Umbilical cord (tissue), 2 donors: ENCODE measurements at places on chromosomes 1 and 21.

DNA sequence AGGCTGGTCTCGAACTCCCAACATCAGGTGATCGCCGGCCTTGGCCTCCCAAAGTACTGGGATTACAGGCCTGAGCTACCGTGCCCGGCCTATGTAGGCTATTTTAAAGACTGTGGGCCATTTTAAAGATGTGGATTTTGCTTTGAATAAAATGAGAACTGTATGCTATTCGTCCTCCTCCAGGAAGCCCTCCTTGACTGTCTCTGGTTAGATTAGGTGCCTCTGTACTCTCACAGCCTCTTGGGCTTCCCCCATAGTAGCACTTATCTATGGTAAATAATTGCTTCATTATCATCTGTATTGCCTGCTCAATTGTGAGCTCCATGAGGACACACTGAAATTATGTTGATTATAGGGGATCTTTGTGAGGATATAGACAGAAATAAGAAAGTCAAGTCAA lies 20.5 kb upstream of the ERI3 start:
- no peak for DNase-seq

DNA sequence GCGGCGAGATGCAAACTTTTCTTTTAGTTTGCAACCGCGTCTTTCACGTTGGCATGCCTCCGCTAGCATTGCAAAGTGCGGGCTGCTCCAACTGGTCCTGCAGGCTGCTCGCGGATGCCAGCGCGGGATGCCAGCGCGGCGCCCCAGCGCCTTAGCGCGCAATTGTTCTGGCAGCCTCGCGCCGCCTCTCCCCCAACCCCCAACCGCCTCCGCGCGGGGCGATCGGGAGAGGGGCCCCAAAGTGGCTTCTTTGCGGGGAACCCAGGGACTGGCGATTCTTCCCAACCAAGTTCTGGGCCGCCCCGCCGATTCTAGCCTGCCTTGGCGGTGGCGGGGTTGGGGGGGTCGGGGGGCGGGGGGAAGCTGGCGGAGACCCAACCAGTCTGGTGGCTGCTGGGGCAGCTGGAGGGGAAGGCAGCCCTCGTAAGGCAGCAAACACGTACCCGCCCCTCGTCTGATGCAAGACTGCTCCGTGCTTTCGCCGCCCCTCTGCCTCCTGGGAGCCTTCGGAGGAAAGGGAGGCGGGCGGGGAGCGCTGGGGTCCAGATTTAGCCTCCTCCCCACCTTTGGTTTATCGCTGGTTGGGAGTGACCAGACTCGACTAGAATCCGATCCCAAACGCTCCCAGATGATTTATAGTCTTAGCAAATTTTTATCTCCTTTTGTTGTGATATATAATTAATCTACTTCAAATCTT lies 756 bp downstream of the PHGDH start:
- peak; percentile 96 for DNase-seq

DNA sequence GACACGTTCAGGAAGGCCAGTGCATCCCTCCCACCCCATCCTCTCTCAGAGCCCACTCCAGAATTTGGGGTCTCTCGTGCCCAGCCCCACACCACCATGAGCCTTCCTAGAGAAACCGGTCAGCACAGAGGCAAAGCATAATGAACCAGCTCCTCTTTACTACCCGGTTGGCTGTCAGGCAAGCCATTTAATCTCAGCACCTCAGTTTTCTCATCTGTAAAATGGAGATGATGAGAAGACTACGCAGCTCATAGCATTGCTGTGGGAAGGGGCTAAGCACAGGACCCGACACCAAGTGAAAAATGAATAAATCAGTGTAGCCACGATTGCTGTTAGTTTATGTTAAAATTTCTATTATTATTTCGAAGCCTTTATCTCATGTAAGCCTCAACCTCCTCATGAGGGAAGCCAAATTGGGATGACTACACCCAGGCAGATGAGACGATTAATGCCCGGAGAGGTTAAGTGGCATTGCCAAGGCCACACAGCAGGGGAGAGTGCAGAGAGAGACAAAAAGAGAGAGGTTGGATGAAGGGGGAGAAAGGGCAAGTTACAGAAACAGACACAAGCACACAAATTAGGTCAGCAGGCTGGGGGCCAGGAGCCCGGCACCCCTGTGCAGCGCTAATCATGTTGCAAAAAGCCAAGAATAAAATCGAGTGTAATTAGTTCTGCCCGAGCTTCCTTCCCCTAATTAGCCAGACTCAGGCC lies 25.7 kb downstream of the SDC3 start:
- DNase-seq = no peak

GRCh38 chr21:36065497-36066036 lies 4.3 kb upstream of the CBR1 start:
- no peak for DNase-seq

DNA sequence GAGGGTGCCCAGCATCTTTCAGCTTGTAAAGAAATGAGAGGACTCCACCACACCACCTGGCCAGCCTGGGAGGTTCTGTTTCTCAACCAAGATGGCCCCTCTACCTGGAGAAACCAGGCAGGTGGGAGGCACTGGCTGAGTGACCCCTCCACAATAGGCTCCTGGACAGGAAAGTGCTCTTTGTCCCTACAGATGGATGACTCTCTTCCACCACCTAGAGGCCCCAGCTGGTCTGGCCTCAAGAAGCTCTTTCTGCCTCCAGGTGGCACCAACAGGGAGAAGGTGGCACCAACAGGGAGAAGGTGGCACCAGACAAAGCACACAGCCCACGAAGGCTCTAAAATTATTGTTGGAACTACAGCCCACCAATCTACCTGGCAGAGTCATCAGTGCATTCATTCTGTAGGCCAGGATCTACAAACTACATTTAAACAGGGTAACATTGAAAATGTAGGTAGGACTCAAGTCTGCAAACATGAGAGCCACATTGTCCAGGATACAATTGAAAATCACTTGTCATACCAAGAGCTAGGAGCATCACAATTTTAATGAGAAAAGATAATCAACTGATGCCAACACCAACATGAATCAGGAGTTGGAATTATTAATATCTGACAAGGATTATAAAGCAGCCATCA lies 14.4 kb downstream of the TMPRSS3 start:
- DNase-seq = peak; percentile 14

GRCh38 chr1:43435146-43436145 lies 18.3 kb downstream of the HYI start:
- peak; percentile 86 for DNase-seq

DNA sequence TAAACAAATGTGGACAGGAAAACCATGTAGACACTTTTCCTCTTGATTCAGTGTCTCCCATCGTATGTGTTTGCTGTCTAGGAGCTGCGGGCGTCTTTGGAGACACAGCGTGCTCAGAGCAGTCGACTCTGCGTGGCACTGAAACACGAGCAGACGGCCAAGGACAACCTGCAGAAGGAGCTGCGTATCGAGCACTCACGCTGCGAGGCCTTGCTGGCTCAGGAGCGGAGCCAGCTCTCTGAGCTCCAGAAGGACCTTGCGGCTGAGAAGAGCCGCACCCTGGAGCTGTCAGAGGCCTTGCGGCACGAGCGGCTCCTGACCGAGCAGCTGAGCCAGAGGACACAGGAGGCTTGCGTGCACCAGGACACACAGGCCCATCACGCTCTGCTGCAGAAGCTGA lies 27.2 kb upstream of the DIP2A start:
- no peak for DNase-seq

- no peak for DNase-seq
Measured at GRCh38 chr1:116906812-116907211, 2.9 kb upstream of the PTGFRN start.

- no peak for DNase-seq
Measured at GRCh38 chr21:19013916-19014315, 610.3 kb upstream of the TMPRSS15 start.

- DNase-seq = no peak
Measured at GRCh38 chr1:240413732-240414131, 198.2 kb downstream of the GREM2 start.

DNA sequence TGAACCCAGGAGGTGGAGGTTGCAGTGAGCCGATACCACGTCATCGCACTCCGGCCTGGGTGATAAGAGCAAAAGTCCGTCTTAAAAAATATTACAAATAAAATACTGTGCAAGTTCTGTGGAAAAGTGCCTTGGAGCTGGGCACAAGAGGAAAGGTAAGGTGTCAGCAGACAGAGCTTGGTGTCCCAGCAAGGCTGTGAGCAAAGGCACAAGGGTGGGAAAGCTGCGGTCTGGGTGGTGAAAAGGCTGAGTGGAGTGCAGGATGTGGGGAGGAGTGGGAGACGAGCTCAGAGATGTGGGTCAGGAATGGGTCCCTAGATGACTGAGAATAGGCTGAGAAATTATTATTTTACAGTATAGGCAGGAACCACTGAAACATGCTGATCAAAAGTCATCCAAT lies 150.6 kb downstream of the RHOU start:
- DNase-seq = no peak

GRCh38 chr1:201559679-201560162 lies 20.8 kb downstream of the NAV1 start:
- peak; percentile 84 for DNase-seq

- DNase-seq = no peak
Measured at GRCh38 chr1:235063068-235063765, 65.4 kb downstream of the TOMM20 start.

- no peak for DNase-seq
Measured at GRCh38 chr1:60727552-60727951, 354.8 kb upstream of the NFIA start.

DNA sequence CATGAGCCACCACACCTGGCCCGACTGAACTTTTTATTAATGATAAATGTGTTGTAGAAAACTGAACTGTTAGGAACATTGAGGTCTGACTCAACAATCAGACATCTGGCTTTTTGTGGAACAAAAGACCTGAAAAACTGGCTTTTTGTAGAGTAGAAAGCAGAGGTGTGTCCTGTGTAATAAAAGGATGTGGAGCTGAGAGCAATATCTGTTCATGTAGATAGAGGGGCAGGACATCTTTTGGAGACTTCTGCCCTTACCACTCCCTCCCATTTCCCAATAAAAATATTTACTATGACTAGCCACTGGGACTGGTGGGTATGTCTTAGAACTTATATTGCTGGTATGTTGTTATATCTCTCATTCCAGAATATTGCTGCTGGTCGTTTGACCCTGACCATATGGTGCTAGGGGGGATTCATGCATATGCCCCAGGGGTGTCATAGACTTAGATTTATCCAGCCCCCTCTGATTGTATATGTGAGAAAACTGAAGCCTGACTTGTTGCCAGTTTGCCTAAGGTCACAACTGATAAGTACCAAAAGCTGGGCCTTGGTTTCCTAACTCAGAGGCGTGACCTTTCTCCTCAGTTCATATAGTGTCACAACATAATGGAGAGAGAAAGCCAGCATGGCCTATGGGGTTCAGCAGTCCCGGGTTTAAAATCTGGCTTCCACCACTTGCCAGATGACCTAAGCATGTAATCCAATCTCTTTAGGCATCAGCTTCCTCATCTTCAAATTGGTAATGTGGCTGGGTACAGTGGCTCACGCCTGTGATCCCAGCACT lies 33.5 kb upstream of the PIGV start:
- peak; percentile 49 for DNase-seq

GRCh38 chr1:15963968-15964648 lies 11.8 kb downstream of the ZBTB17 start:
- no peak for DNase-seq

GRCh38 chr21:32214654-32215305 lies 64.1 kb downstream of the MIS18A start:
- no peak for DNase-seq

DNA sequence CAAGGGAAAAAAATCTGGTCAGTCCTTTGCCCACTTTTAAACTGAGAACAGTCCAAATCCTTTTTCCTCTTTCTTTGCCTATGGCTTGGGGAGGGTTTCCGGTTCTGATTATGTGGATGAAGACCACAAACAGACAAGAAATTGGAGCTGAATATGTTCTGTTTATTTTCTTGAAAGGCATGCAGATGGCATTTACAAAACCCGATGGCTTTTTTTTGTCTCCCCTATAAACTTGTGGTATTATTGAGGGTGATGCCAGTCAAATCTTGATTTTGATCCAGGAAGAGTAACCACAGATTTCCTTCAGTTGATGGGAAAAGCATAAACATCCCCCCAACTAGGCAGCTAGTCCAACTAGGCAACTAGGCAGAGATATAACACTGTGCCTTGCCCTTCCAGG lies 38.9 kb downstream of the PLPP3 start:
- no peak for DNase-seq

DNA sequence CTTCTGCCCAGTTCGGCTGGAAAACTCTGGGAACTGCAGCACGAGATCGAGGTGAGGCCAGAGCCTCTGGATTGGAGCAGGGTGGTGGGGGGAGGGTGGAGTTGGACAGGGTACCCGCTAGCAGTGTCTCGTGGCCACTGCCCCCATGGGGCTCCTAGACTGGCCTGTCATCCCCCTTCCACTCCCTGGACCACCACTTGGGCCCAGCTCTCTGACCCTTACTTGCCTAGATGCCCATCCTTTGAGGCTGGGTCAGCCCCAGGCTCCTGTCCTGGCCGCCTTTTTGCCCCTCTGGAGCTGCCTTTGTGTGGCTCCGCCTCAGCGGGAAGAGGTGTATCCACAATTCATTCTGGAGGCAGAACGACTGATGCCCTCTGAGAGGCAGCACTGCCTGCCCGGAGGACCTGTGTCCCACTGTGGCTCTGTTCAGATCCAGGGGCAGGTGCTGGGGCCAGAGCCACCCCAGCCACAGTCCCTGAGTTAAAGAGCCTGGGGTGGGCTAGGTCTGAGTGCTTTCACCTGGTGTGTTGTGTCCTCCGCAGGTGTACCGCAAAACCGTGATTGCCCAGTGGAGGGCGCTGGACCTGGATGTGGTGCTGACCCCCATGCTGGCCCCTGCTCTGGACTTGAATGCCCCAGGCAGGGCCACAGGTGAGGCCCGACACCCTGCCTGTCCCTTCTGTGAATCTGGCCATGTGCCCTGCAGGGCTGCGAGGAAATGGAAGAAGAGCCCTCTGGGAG lies 17.7 kb downstream of the FAAH start:
- DNase-seq = no peak

DNA sequence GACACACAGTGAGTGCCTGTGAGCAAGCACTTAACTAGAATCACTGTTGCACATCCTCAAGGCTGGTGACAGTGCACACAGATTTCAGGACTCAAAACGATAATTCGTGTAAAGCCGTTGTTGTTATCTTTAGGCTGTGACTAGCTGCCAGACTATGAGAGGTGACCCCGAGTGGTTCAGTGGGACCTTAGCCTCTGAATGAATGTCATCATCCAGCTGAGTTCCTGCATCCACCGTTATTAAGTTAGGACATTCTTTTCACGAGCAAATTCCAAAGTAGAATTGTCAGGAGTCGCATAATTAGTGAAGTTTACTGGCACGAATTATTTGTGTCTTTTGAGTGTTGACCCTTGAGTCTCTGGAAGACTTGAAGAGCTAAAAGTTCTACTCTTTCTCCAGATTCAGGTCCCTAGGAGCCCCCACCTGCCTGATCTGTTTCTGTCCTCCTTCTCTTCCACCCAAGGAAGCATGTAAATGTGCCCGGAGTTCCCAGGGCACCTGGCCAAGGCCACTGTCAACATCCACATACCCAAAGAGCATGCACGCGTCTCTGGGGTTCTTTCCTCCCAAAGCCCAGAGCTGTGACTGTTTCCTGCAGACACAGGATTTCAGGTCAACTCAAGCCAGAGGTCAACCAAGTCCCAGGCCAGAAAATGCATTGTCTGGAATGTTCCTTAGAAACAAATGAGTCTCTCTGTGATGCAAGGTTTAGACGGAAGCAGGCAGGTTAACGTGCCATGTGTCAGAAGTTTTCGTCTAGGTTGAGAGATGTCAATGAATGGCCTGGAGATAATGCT lies 207.2 kb downstream of the TOMM20 start:
- no peak for DNase-seq

- DNase-seq = no peak
Measured at GRCh38 chr1:212928323-212929291, 21.7 kb upstream of the VASH2 start.

- no peak for DNase-seq
Measured at GRCh38 chr21:41247561-41248545, 68.7 kb upstream of the FAM3B start.
